Renal cortex interstitium (tissue), 15 donors: ENCODE measurements at places on chromosomes 5 and 9. TPM values are rescaled to one million over a fixed set of nuclear protein-coding genes. Genes with fewer than 3 reads are reported as not detected.

DNA sequence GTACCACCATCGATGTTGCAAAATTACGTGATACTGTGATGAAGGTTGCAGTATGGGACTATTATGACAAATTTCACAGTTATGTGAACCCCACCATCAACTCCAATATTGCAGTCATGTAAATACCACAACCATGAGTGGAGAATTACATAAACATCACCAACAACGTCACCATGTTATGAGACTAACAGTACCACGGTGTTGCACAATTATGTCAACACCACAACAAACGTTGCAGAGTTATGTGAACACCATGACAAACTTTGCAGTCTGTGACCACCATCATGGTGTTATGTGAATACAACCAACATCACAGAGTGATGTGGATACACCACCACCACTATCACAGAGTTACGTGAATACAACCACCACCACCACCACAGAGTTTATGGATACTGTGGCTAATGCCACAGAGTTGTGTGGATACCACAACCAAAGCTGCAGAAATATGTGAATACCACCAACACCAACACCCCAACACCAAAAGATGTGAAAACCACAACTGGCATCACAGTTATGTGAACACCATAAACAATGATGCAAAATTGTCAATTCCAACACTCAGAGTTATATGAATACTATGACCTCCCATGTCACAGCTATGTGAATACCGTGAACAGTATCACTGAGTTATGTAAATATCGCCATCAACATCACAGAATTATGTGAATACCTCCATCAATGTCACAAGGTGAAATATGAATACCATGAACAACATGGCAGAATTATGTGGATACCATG lies 62.4 kb downstream of the SHC3 start:
- DNase-seq, result no peak

- no peak for DNase-seq
Measured at GRCh38 chr5:43037636-43038495, 2.3 kb downstream of the ANXA2R start.

SPATA31D4 gene
- not detected for polyA plus RNA-seq

PHF24 gene
- polyA plus RNA-seq, result 0.18 TPM

DNA sequence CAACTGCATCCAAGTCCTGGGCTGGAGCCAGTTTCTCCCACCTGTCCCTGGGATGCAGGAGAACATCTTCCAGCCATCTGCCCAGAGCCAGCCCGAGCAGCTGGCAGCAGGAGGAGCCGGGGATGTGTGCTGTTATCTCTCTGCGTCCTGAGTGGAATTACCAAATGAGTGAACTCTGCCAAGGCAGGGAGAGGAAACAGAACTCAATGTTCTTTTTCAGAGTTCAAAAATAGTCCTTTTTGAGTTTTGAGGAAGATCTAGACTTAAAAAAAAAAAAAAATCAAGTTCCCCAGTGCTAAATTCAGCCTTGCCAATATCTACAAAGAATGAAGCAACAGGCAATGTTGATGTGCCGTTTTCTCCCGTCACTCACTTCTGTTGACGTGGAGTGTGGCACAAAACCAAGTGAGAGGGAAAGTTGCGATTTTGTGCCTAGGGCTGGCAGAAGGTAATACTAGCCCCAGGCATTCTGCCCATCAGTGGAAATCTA lies 56.2 kb downstream of the TMOD1 start:
- DNase-seq, result no peak

GRCh38 chr5:1827886-1828397 lies 26.7 kb downstream of the NDUFS6 start:
- no peak for DNase-seq

TPPP gene
- 3.9 TPM for polyA plus RNA-seq
